NCI-H2081 treated with DMSO at 0.1 percent for 48 hours (cell line): ENCODE measurements at places on chromosomes 7 and 10.

DNA sequence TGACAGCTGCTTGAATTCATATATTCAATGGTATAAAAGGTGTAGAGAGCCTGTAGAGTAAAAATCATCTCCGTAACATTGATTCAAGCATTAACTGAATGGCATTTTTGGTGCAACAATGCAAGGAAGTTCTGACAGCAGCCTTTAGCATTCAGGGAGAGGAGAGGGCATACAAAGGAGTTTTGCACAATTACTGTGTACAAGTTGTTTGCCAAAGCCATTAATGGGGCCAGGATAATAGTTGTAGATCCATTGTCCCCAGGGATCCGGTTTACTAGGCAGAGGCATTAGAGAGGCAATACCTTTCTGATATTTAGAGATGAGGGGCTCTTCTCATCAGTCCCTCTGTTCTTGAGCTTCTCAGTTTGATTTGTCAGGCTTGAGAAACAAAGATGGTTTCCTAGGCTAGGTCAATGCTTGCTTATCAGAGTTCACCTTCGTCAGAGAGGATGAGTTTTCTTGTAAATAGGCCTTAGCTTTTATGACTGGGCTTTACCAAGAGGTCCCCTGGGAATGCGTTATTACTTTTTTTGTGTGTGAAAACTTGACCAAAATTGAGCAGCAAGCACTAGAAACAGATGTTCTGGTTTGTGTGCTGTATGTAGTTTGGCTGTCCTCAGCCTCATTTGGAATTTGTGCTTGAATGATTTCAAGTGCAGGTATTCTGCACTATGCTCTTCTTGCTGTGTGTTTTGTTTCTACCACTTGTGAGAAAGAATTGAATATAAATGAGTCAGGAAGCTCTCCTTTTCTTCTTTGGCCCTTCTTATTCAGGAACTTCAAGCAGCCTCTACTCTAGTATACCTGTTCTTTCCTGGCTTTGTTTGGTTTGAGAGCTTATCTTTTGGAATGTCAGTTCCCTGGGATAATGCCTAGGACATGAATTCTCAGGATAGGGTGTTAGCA lies 32.0 kb downstream of the SND1 start:
- DNase-seq, result no peak

DNA sequence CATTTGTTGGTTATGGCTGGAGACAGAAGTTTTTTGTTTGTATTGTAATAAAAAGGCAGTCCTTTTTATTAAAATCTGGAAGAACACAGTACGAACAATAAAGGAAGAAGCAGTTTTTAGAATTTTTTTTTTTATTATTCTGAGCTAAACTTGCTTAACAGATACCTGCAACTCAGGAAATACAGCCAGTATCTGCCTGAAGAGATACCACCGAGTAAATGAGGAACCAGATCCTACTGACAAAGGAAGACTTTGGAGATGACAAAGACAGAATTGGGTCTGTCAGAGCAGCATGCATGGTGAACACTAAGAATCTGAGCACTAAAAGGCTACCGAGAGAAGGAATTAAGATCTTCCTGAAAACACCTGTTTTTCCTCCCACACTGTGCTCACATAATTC lies 1335.9 kb upstream of the SORCS1 start:
- no peak for DNase-seq

DNA sequence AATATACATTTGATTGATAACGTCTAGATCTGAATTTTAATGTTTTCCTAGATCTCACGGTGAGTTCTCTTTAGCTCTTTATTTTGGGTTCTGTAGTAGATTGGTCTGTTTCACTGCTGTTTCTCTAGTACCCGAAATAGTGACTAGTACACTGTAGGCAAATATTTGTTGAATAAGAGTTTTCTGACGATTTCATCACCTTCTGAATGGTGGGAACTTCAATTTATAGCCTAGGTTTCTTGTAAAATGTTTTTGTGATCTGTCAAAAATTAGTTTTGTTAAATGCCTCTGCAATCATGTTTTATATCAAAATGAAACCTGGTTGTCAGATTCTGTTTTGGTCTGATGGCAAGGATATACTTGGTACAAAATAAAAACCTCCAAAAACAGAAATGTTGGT lies 10.2 kb downstream of the PDCD4 start:
- DNase-seq, result no peak

DNA sequence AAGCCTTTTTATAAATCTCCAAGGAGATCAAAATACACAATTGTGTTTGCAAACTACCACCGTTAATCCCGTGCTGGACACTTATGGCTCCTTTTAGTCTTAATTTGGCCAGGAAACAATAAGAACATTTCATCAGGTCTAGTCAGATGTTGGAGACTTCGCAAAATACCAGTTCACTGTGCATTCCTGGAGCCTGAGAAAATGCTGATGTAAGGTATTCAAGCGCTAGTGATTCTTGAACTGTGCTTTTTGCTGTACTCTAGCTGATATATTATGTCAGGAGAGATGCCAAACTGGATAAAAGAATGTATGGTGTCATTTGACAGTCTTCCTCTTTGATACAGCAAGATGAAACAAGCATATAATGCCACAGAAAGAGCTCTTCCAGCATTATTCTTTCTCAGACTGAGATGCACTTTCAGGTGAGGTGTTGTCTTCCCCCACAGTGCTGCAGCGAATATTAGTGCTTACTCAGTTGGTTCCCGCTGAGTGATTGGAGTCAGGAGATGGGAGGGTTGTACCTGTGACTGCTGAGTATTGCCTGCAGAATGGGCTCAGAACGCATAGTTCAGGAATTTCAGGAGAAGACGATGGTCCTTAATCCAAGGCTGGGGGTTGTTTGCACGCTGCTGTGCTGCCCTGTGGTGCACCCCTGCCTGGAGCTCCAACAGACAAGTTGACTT lies 59.2 kb downstream of the OGDH start:
- no peak for DNase-seq

GRCh38 chr7:102156867-102157266 lies 129.8 kb upstream of the SH2B2 start:
- DNase-seq, result no peak

DNA sequence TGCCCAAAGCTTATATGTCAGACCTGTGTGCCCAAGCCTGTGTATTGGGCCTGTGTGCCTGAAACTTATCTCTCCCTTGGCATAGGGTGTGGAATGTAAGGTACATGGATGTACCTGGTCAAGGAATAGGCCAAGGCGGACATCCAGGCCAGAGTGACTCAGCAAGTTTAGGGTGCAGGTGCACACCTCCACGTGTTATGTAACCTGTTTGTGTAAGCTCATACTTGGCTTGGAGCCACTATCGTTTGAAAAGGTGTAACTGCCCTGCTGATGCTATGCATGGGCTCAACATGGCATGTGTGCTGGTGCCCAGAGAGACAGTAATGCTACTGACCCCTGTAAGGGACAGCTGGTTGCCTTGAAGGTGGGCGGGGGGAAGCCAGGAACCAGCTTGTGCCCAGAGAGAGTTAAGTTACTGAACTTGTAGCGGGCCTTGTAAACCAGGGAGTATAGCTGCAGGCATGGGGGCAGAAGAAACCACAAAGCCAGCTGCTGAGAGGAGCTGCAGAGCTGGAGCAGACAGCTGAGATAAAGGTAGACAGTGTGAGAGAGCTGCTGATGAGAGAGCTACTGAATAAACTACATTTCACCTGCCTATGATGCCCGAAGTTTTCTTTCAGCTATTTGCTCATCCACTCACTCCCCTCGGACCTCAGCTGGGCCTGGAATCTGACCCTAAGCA lies 656.4 kb upstream of the ZWINT start:
- no peak for DNase-seq

DNA sequence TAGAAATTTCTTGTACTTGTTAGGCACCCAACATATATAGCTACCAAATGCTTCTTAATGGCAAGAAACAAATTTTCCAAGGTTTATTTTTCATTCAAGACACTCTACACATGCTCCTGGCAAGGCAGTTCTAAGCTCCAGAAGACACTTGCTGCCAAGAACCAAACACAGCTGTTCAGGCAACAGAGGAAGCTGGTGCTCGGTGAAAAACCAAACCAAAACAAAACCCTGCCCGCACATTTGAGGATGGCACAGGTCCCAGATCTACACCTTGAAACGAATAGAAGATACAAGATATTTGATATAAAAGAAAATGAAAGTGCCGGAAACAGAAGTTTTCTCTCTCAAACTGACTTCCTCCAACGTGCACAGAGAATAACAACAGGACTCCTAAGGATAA lies 4.9 kb upstream of the DNTT start:
- no peak for DNase-seq
